ENCODE measurements at places on chromosomes 6 and 20.

DNA sequence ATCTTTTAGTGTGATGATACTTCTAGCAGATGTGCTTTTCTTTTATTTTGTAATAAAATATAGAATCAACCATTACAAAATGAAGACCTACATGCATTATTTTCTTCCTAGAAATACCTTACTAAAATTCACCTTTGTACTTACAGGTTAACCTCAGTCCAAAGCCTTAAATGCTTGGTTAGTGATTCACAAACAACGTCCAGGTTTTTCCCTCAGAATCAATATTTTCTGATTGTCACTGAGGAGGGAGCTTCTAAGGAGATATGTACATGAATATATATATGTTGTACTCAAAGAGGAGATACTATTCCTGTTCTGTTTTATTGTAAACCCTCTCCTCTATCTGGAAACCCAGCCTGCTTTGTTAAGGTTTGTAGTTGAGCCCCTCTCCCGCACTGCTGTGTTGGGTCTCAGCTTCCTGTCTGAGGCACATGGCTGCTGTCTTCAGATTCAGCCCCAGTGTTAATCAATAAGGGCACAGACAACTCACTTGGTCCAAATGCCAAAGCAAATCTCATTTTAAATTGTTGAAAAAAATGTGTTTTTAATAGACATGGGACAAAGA, 33.9 kb upstream of the HS3ST5 start:
- DNase-seq = no peak

- DNase-seq = no peak
Measured at GRCh38 chr6:137637121-137637520, 142.9 kb upstream of the OLIG3 start.

GRCh38 chr6:43455531-43456428, at the start of gene DLK2:
DLK2 (minus strand) TSS chr6:43455548; CDS start chr6:43454825, 723 bp downstream.
- peak; percentile 53 for DNase-seq

DNA sequence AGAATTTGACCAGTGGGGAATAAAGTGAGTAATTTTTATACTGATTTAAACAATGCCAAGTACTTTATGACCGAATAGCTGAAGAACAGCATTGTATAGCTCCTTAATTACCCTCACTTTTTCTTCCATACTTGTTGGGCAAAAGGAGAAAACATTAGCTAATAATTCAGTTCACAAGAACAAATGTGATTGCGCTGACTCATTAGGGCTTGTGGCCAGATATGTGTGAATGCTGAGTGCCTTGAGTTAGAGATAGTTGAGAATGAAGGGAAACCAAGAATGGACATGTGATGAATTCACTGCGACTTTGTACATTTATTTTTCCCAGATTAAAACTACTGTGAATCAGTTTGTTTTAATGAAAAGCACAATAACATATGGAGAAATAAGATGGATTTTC, 669.4 kb downstream of the TFAP2A start:
- DNase-seq = no peak

DNA sequence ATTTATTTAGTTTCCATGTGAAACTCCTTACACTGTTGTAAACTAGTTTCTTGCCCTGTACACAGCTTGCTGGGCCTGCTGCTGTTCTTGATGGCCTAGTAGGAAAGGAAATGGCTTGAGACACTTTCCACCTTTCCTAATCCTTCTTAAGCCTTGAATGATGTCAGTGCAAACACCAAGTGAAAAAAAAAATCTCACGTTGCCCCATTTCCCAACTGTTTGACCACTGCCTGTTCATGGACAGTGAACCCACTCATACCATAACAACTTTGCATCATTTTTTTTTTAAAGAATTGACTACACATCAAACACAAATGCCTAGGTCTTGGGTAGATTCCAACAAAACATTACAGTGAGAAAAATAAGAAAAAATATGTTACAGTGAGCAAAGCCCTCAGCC, 653.6 kb upstream of the FLRT3 start:
- DNase-seq = no peak

GRCh38 chr20:13220194-13220903, 725 bp upstream of the ISM1 start:
- DNase-seq = peak; percentile 48

GRCh38 chr6:66896415-66896814, 1189.4 kb upstream of the EYS start:
- DNase-seq = no peak

DNA sequence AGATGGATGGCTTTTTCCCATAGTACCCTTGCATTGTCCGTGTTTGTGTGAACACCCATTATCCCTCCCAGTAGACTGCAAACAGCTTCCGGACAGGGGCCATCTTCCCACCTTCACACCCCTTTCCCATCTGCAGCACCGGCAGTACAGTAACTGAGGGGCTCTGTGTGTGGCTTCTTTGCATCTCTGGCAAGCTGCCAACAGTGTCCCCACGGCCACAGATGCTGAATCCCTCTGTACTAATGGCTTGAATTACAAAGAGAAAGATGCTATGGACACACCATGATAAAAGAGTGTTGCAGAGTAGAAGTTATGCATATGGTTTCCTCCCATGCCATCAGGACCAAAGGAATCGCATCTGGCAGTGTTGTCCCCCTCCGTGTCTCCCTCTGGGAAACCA, 101.1 kb upstream of the CDYL start:
- DNase-seq = no peak

- no peak for DNase-seq
Measured at GRCh38 chr6:12458558-12458957, 168.4 kb downstream of the EDN1 start.

DNA sequence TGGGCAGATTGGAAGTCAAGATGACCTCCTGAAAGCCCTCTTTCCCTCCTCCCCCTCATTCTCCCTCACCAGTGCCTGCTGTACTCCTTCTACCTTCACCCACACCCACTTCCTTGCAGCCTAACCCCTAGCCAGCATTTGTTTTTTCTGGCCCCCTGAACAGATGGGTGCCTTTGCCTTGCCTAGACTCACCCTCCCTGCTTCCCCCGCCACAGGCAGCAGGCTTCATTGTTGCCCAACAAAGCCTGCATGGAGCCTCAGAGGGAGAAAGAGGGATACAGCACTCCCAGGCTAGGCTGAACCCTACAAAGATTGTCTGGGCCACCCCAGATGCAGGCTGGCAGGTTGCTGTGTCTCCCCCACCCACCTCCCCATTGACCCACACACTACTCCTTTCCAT, 2.7 kb downstream of the MOCS1 start:
- DNase-seq = no peak

DNA sequence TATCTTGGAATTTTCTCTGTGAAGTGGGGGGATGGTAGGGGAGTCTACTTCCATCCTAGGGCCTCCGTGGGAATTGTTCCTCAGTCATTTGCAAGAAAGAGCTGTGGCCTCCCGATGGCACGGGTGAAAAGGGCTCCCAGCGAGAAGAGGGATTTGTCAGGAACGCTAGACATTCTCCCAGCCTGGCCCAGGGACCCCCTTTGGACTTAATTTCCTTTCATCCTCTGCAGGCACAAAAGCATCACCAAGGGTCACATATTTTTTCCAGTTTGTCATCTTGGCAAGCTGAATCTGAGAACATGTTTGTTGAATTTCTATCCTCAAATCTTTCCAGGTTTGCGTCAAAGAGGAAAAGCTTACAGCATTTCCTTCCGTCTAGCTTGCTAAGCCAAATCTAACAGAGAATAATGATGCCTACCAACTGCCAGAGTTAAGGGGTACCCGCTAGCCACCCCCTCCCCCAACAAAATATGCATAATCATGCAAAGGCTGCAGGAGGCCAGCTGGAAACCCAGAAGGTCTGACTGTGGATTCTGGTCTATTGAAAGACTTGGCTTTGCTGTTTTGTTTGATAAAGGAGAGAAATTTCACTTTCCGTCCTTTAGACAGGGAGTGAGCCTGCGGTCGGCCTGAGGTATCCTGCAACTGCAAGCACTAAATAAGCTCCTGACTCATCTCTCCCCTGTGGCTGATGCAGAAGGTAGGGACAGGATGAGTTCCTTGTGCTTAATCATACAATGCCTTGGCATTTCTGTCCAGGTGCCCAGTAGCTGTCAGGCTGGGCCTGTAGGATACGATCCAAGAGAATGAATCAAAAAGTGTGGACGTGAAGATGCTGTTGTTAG, 23.1 kb downstream of the PSMG4 start:
- DNase-seq = no peak

DNA sequence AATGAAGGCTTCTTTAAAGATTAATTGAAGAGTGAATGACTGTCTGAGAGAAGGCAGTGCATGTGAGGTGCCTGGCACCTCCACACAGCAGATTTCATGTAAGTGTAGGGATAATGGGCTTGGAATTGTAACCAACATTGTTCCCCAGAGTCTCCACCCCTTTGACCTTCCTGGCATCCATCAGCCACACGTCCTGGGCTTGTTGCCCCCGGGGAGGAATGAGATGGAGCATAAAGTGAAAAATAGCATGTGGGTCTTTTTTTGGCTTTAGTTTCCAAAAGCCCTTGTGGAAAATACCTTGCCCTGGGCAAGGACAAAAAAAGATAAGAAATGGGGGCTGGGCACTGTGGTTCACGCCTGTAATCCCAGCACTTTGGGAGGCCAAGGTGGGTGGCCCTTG, 242.2 kb upstream of the ECI2 start:
- DNase-seq = no peak

GRCh38 chr6:45956663-45957062, 59.0 kb downstream of the CLIC5 start:
- DNase-seq = no peak

- peak; percentile 15 for DNase-seq
Measured at GRCh38 chr6:139473231-139473701, 98.8 kb upstream of the CITED2 start.

GRCh38 chr6:83914953-83915352, 55.5 kb downstream of the CYB5R4 start:
- no peak for DNase-seq

DNA sequence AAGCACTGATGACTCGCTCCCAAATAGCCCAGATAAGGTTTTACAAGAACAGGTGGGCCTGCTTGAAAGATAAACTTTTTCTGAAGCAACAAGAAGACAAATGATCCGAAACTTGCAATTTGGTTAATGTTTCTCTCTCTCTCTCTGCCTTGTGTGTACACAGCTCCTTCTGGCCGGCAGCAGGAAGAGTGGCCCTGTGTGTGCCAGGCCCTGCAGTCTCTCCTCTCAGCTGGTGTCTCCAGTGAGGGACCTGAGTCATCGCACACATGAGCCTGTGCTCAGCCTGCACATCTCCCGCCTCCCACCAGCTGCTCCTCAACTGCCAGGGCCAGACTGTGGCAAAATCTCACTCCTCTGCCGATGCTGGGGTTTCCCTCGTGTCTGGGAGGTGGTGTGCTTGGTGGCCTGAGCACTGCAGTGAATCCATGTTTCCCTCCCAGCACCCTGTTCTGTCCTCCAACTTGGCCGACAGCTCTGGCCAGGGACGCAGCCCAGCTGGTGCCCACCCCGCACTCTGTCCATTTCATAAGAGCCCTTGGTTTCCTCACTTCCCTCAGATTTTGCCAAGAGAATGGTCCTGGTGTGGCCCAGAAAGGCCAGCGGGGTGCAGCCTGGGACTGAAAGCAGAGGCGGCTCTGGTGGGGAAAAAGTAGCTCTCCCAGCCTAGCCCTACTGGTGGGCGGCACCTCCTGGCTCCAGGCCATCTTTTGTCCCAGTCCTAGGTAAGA, 49.4 kb downstream of the ERMARD start:
- peak; percentile 81 for DNase-seq

GRCh38 chr20:25549843-25550477, 35.4 kb downstream of the NINL start:
- DNase-seq = no peak

DNA sequence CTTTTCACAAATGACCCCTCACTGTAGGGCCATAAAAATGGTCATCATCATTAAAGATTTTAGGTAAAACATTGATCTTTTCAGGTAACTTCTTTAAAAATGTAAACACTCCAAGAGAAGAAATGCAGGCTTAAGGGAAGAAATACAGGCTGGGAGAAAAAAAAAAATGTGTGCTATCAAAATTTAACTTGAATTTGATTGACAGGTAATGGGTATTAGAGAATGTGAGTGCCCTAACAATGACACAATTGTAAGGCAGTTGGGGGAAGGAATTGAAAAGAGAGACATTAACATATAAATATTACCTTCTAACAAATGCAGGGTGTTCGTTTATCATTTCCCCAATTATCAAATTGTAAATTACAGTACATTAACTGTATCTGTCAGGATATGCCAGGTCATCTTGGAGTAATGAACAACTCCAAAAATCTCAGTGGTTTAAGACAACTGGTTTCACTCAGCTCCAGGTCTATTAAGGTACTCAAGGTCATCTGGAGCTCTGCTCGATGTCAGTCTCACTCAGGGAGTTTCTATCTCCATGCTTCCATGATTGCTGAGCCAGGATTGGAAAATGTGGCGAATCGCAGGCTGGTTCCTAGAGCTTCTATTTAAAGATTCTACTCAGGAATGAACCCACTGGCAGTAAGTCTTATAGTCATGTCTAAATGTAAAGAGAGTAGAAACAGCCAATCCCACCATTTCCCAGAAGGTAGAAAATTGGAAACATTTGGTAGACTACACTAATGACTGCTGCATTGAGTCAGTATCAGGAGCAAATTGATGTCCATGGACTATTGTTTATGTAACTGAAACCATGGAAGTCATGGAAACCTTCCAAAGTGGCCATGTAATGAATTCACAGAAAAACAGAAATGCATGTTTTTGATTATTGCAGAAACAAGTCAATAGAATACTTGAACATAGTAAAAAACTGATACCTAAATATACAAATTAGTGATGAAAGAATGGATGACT, 55.6 kb downstream of the FRK start:
- no peak for DNase-seq

GRCh38 chr20:50146214-50146613, 7.3 kb downstream of the PEDS1 start:
- no peak for DNase-seq

- no peak for DNase-seq
Measured at GRCh38 chr20:63745424-63745805, 5.8 kb downstream of the SLC2A4RG start.

DNA sequence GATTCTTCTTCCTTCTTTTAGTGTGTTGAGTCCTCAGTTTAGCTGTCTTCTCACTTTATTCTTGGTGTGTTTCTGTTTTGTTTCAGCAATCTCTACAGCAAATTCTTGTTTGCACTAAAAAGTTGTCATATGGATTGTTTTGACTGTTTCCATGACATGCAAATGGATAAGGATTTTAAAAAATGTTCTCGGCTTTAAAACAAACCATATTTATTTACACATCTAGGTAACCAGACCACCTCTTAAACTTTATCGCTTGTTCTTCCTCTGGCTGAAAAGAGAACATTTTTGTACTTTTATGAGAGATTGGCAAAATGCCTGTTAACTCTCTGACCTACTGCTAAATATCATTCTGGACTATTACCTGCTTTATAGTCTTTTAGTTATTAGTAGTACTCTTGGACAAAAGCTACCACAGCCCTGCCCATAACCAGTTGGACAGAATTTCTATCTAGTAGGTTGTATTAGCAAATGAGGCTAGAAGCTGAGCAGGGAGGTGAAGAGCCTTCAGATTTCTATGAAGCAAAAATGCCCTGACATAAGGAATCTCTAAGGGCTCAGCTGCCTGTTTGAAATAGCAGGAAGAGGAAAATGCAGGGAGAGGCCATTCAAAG, 268.3 kb downstream of the CD109 start:
- no peak for DNase-seq

- DNase-seq = no peak
Measured at GRCh38 chr6:138264372-138264880, 46.1 kb upstream of the PBOV1 start.
